ENCODE measurements at places on chromosomes 7 and 10.

- no peaks in the 10 kb centered on the region for H3K36me3 ChIP-seq
- H3K27ac ChIP-seq: no peak overlapping the region
- no peak overlapping the region for H3K4me3 ChIP-seq
- peaks cover 20% of the 10 kb centered on the region for H3K4me1 ChIP-seq
Measured at GRCh38 chr10:89389254-89389653, 3.2 kb upstream of the IFIT1 start.

DNA sequence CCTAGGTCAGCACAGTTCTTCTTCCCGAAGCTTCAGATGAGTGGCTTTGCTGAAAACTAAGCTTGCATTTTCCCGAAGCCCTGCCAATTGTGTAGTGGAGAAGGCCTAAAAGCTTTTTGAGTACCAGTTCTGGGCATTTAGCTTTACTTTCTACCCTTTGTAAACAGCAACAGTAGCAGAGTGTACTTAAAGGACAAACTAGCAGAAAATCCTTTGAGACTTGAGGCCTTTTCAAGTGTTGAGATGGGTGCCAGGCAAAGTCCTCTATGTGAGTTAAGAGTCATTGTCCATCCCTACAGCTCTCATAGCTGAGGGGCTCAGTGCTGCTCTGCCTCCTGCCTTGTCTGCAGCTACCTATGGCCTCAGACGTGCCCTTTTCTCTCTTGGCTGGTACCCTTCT, 368.2 kb downstream of the CCSER2 start:
- no peak overlapping the region for H3K4me3 ChIP-seq
- no peaks in the 10 kb centered on the region for H3K27me3 ChIP-seq
- DNase-seq: no peak
- H3K27ac ChIP-seq: no peak overlapping the region

DNA sequence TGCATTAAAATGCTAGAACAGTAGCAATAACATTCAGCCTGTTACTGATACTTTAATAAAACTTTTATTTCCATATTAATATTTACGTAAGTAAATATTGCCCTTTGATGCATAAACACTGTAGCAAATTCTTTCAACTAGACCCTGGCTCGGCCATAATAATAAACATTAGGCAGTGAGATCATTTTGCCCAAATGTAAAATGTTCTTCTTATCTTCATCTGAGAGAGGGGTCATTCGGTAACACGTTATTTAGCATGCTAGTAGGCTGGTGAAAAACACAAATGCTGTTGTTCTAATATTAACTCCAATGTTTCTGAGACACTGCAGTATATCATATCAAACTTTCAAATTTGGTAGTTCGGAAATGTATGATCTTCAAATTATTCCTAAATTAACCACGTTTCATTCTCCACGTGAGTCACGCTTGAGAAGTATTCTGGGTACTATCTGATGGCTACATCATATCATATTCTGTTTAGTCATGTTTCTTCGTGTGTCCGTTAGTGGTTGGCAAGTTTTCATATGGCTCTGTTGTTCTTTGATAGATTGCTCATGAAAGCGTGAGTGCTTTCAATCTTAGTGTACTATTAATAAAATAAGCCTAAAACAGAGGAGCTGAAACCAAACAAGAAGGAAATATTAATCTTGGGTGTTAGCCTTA, 145.8 kb downstream of the NSUN6 start:
- H3K27me3 ChIP-seq: peaks cover 10% of the 10 kb centered on the region
- DNase-seq: no peak
- peaks cover 8% of the 10 kb centered on the region for H3K4me1 ChIP-seq
- no peak overlapping the region for H3K27ac ChIP-seq

GRCh38 chr7:130092598-130092997, 22.3 kb downstream of the KLHDC10 start:
- no peak for DNase-seq
- no peaks in the 10 kb centered on the region for H3K27me3 ChIP-seq
- H3K4me1 ChIP-seq: peaks cover 30% of the 10 kb centered on the region
- H3K36me3 ChIP-seq: peaks cover 11% of the 10 kb centered on the region
- H3K27ac ChIP-seq: no peak overlapping the region

DNA sequence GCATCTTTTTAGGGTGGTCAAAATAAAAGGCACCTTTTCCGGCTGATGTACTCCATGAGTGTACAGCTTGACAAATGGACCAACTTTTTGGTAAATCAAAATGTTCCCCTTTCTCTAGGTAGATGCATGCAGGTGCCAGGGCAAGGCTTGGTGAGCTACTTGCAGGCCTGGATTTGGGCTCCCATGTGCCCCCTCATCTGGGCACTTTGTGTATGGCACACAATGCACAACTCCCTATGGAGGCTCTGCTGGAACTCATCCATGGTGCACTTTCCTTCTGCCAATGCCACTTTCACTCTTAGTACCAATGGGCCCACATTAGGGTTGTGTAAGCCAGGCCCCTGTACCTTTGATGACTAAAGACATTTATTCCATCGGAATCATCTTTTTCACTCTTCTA, 300.8 kb downstream of the SDHAF3 start:
- H3K4me1 ChIP-seq: no peaks in the 10 kb centered on the region

DNA sequence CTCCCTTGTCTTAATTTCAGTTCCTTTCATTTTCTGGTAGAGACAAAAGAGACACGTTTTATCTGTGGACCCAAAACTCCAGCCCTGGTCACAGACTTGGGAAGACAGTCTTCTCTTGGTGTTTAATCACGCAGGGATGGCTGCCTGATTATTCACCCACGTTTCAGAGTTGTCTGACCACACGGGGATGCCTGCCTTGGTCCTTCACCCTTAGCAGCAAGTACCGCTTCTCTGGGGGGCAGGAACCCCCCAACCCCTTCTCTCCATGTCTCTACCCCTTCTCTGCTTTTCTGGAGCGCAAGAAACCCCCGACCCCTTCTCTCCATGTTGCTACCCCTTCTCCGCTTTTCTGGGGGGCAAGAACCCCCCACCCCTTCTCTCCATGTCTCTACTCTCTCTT, 95.8 kb downstream of the MACC1 start:
- H3K4me1 ChIP-seq: no peaks in the 10 kb centered on the region
- H3K27ac ChIP-seq: no peak overlapping the region
- no peaks in the 10 kb centered on the region for H3K36me3 ChIP-seq
- no peaks in the 10 kb centered on the region for H3K27me3 ChIP-seq
- H3K4me3 ChIP-seq: no peak overlapping the region
- DNase-seq: no peak

- H3K36me3 ChIP-seq: no peaks in the 10 kb centered on the region
- no peak for DNase-seq
- H3K27ac ChIP-seq: no peak overlapping the region
- no peaks in the 10 kb centered on the region for H3K4me1 ChIP-seq
Measured at GRCh38 chr10:104657457-104657856, 16.4 kb downstream of the SORCS3 start.

All from activated T-cell treated with anti-CD3 and anti-CD28 coated beads, Interleukin-2, amount 50 U/mL, for 24 hours (primary cell).